ENCODE measurements at places on chromosomes 7 and 10. TPM values are rescaled to one million over a fixed set of nuclear protein-coding genes. Genes with fewer than 3 reads are reported as not detected.

WEE2 gene
- not detected for total RNA-seq

OIT3 gene
- total RNA-seq: not detected

GRCh38 chr10:25102147-25102822, 72.5 kb upstream of the GPR158 start:
- H3K4me3 ChIP-seq: no peak overlapping the region
- H3K27ac ChIP-seq: no peak overlapping the region
- no peak for DNase-seq
- H3K27me3 ChIP-seq: no peaks in the 10 kb centered on the region

DNA sequence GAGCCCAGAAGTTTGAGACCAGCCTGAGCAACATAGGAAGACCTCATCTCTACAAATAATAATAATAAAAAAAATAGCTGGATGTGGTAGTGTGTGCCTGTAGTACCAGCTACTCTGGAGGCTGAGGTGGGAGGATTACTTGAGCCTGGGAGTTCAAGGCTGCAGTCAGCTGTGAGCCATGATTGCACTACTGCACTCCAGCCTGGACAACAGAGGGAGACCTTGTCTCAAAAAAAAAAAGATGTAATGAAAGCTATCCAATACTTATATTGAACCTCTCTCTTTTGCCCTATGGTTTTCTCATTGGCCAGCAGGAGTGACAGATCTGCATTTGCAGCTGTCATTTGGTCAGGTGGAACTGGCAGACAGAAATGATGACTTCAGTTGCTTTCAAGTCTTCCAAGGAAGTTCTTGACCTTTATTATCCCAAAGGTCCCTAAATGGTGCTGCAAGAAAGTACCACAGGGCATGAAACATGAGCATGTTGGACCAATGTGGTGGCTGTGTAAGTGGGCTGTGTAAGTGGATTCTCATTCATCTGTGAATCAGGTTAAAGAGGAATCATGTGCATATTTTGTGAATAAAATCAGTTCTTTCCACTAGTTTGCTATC, 99.4 kb downstream of the CALD1 start:
- H3K27me3 ChIP-seq: no peaks in the 10 kb centered on the region
- H3K4me3 ChIP-seq: no peak overlapping the region
- no peaks in the 10 kb centered on the region for H3K36me3 ChIP-seq

- no peak overlapping the region for H3K27ac ChIP-seq
- no peaks in the 10 kb centered on the region for H3K27me3 ChIP-seq
- no peak overlapping the region for H3K4me3 ChIP-seq
Measured at GRCh38 chr7:28790467-28790866, 167.7 kb downstream of the TRIL start.

- H3K27ac ChIP-seq: no peak overlapping the region
- no peak overlapping the region for H3K4me3 ChIP-seq
- peaks cover 31% of the 10 kb centered on the region for H3K4me1 ChIP-seq
Measured at GRCh38 chr10:114698271-114699061, 40.4 kb upstream of the ABLIM1 start.

CCL24 gene
- total RNA-seq: not detected

GRCh38 chr10:3045471-3046209, 21.7 kb upstream of the PFKP start:
- H3K27me3 ChIP-seq: no peaks in the 10 kb centered on the region
- DNase-seq: peak; percentile 96
- no peaks in the 10 kb centered on the region for H3K36me3 ChIP-seq
- peaks cover 36% of the 10 kb centered on the region for H3K4me1 ChIP-seq

- H3K4me3 ChIP-seq: no peak overlapping the region
- peaks cover 9% of the 10 kb centered on the region for H3K4me1 ChIP-seq
- no peaks in the 10 kb centered on the region for H3K27me3 ChIP-seq
Measured at GRCh38 chr10:122853665-122854313, 8.1 kb upstream of the CUZD1 start.

OR9A2 gene
- not detected for total RNA-seq

GRCh38 chr10:33793793-33794192, 459.3 kb upstream of the NRP1 start:
- H3K36me3 ChIP-seq: no peaks in the 10 kb centered on the region
- no peak for DNase-seq
- no peaks in the 10 kb centered on the region for H3K4me1 ChIP-seq
- H3K4me3 ChIP-seq: no peak overlapping the region
- H3K27ac ChIP-seq: no peak overlapping the region

DNA sequence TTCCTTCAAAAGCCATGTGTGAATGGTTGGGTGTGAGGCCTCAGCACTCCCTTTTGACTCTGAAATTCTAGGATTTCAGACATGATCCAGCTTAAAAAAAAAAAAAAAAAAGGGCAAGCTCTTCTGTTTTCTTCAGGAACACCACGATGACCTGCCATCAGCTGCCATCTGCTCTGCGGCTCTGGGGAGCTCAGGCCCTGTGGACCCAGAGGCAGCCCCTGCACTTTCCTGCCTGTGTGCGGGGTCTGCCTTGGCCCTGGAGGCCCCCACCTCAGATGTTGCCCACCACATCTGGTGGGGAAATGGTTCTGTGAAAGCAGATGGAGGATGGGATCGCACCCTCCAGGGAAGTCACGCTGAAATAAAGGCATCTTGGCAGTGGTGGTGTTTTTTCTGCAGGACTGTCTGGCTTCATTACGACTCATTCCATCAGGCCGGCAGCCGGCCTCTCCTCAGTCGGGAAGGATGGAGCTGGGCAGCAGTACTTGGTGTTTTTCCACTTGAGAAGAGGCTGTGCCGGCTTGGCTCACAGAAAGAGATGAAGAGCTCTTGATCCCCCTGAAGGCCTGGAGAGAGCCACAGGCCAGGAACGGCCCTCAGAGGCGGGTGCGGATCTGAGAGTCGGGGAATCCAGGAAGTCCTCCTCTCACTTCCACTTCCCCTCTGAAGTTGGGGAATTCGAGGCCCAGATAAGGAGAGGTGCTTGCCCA, 66.1 kb upstream of the AQP1 start:
- H3K27me3 ChIP-seq: no peaks in the 10 kb centered on the region
- no peaks in the 10 kb centered on the region for H3K36me3 ChIP-seq
- H3K4me3 ChIP-seq: no peak overlapping the region
- peak overlapping the region; percentile 66 for H3K27ac ChIP-seq
- peak; percentile 62 for DNase-seq

GRCh38 chr7:151342102-151342646, 562 bp downstream of the NUB1 start:
- H3K4me1 ChIP-seq: peaks cover 28% of the 10 kb centered on the region
- no peaks in the 10 kb centered on the region for H3K27me3 ChIP-seq
- peaks cover 18% of the 10 kb centered on the region for H3K36me3 ChIP-seq
- DNase-seq: no peak
- 0 out of 2 replicates have a peak overlapping the region, but pooled peaks have one; percentile 4 for H3K27ac ChIP-seq

GRCh38 chr7:17369691-17370426, 71.4 kb downstream of the AHR start:
- H3K36me3 ChIP-seq: no peaks in the 10 kb centered on the region
- peaks cover 51% of the 10 kb centered on the region for H3K4me1 ChIP-seq
- H3K27me3 ChIP-seq: no peaks in the 10 kb centered on the region
- no peak overlapping the region for H3K4me3 ChIP-seq
- DNase-seq: peak; percentile 76

DNA sequence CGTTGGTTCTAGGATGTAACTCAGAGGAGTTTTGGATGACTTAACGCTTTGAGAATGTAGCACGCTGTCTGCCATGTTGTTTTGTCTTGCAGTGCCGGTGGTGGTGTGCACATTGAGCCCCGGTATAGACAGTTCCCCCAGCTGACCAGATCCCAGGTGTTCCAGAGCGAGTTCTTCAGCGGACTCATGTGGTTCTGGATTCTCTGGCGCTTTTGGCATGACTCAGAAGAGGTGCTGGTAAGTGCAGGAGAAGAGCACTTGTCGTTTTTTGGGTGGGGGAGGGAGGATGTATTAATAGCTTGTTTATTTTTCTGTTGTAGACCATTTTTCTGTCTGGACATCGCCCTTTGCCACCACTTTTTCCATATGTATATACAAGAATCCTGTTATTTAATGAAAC, 6.3 kb downstream of the NDUFB2 start:
- H3K4me1 ChIP-seq: peaks cover 6% of the 10 kb centered on the region
- DNase-seq: no peak
- H3K4me3 ChIP-seq: no peak overlapping the region
- H3K36me3 ChIP-seq: peaks cover 17% of the 10 kb centered on the region
- H3K27me3 ChIP-seq: no peaks in the 10 kb centered on the region

DNA sequence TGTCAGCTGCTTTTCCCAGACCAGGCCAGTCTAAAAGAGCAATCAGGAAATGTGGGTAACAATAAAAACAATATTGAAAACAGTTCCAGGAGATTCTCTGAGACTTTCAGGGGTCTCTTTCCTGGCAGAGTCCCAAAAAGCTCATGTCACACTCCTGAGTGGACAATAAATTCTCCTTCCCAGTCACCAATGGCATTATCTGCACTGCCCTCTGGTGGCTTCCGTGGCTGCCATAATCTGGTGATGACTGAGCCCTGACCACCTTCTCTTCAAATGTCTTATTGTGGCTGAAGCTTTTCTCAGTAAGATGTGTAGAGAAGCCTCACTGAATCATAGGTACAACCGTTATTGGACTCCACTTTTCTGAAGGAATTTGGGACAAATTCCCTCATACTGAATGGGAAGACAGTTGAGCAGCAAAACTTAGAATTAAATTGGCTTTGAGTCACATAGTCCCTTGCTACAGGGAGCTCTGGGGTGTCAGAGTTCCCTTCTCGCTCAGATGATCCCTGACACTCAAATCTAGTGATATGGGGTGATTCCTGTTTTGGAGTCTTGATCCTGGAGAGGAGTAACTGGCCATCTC, 24.4 kb upstream of the ASAH2 start:
- H3K27ac ChIP-seq: no peak overlapping the region
- DNase-seq: peak; percentile 38
- H3K27me3 ChIP-seq: no peaks in the 10 kb centered on the region
- H3K4me3 ChIP-seq: no peak overlapping the region
- no peaks in the 10 kb centered on the region for H3K36me3 ChIP-seq
